ENCODE measurements at places on chromosomes 5 and 9.

GRCh38 chr9:115649991-115650472 is 503.6 kb upstream of the PAPPA start:
- peak; percentile 89 for DNase-seq

DNA sequence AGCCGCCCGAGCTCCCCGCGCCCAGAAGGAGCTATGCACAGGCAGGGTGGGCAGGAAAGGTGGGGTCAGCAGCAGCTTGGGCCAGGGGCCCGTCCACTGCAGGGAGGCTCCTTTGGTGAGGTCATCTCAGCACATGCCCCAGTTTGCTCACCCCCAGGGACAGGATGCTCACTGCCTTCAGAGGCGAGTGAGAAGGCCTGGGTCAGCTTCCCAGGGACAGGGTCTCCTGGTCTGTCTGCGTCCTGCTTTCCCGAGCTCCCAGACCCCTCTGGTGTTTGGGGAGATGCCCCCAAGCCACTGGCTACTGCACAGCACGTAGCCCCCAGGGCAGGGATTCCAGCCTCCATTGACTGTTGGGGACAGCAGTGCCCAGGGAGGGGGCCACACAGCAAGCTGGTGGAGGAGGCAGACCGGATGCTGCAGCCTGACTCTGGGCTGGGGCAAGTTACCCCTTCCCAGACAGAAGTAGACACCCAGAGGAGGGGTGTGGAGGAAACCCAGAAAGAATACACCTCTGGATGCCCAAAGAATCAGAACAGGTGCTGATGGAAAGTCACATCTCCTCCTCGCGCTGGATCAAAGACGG is 581 bp upstream of the SARDH start:
- no peak for DNase-seq

GRCh38 chr9:31103836-31104235 is 1280.6 kb upstream of the ACO1 start:
- DNase-seq = no peak

GRCh38 chr5:126975796-126976195 is 54.6 kb downstream of the MARCHF3 start:
- DNase-seq = no peak

Measured in RPMI7951 (cell line).